ENCODE measurements at places on chromosomes 12 and 14.

DNA sequence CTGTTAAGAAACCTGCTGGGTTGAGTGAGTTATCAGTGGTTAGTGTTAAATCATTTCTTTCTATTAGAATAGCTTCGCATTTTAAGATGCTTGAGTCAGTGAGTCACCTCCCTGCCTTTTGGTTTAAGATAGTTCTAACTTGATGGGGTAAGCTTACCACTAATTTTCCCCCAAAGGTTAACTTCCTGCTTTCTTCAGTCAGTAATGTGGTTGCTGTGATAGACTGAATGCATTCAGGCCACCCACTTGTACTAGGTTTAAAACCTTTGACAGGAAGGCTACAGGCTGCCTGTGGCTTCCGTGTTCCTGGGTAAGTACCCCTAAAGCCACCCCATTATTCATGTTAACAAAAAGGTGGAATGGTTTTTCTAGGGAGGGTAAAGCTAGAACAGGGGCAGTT, 25.3 kb downstream of the CLEC2A start:
- no peak for DNase-seq

DNA sequence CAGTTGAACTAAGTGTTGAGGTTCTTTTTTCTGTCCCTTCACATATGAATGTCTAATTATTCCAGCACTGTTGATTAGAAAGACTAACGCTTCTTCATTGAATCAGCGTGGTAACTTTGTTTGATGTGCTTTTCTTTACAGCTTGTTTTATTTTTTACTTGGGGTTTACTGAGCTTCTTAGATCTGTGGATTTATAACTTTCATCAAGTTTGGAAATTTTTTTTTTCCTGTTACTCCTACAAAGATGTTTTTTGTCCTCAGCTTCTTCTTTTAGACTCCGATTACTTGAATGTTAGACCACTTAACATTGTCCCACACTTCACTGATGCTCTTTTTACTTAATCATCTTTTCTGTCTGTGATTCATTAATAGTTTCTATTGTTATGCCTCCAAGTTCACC, 31.5 kb downstream of the NTN4 start:
- no peak for DNase-seq

DNA sequence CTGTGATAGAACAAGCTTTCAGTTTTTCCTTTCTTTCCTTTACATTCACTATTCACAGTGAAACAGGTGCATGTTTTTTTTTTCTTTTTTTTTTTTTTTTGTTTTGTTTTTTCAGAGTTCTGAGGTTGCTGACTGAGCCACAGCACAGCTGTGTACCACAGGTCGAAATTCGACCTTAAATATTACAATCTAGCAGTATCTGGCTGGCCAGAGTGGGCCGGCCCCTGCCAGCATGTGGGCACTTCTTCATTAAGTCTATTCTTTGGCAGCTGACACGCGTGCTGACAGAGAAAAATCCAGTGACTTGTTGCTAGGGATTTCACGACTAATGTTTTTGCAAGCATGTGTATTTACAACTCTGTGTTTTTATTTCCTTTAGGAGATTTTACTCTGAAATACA, 33.9 kb downstream of the FBXO33 start:
- DNase-seq, result no peak

DNA sequence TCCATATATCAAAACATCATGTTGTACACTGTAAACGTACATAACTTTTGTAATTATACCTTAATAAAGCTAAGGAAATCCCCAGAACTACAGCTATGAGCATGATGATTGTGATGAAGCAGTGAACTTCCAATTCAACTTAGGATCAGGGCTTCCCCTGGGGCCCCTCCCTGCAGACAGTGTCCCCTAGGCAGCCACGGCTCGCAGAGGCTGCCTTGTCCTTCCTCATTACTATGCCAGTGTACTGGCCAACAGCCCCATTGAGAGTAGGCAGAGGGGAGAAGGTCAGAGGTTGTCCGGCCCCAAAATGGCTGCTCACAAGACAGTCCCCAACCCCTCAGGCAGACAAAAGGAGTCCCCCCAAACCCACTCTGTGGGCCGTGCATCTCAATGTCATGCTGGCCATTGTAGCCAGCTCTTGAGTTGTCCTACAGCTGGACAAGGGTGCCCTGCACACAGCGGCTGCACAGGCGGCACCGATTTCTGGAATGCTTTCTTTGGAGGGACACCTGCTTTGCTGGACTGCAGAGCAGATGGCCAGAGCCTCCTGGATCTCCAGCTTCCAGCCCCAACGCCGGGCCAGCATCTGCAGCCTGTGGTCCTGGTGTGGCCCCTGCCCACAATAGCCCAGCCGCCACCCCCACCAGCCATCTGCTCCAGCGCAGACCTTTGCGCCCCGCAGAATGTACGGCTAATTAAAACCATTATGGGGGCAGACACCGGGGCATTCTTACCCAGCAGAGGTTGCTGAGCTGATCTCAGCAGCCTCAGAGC, 46.1 kb downstream of the NIN start:
- DNase-seq, result no peak

DNA sequence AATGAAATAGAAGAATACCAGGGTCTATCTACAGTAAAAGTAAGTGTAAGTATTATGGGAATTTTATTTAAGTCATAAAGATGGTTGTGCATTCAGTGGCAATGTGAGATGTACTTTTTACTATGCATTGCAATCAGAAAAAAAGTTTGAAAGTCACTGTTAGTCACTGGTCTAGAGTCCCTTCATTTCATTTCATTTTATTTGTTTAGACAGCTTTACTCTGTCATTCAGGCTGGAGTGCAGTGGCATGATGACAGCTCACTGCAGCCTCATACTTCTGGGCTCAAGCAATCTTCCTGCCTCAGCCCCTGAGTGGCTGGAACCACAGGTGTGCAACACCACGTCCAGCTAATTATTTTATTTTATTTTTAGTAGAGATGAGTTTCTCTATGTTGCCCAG, 42.6 kb downstream of the TGFB3 start:
- DNase-seq, result no peak

- no peak for DNase-seq
Observed at GRCh38 chr12:125185311-125185739, 120.1 kb downstream of the AACS start.

DNA sequence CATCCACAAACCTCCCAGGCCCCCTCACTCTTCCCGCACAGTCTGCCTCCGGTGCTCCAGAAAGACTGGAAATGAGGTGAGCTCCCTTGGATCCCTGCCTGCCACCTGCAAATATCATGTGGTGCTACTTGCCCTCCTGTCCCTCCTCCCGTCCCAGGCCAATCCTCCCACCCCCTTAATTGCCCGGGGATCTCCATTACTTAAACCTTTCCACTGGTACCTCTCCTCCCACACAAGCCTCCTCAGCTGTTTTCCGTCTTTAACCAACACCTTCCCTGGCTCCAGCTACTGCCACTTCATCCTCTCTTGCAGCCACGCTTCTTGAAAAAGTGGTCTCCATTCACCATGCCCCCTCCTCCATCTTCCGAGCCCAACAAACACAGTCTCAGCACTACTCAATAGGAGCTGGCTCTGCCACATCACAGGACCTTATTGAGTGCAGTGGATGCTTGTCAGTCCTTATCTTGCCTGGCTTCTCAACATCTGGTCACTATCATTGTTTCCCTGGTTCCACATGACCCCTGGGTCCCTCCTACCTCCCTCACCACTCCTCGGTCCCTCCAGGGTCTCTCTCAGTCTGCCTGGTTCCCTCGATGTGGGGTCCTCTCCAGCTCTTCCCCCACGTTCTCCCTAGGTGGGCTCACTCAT, 11.5 kb downstream of the FAIM2 start:
- no peak for DNase-seq

DNA sequence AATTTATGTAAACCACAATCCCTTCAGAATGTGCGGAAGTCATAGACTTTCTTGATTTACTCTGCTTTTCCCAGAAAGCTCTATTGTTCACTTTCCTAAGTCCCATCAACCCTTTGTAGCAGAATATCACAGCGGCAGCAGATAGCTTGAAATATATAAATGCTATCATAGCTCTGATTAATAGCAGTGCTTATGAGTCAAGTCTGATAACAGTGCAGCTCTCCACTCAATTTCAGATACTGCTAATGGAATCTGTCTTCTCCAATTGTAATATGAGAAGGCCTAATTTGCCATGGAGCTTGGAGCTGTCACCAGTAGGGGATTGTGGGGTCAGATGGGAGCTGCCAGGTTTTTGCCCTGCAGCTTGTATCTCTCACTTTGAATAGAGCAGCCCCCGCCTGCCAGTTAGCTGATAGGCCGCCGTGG, 10.9 kb downstream of the TMEM260 start:
- DNase-seq, result no peak

GRCh38 chr12:77493302-77494168, 337.2 kb upstream of the NAV3 start:
- no peak for DNase-seq

DNA sequence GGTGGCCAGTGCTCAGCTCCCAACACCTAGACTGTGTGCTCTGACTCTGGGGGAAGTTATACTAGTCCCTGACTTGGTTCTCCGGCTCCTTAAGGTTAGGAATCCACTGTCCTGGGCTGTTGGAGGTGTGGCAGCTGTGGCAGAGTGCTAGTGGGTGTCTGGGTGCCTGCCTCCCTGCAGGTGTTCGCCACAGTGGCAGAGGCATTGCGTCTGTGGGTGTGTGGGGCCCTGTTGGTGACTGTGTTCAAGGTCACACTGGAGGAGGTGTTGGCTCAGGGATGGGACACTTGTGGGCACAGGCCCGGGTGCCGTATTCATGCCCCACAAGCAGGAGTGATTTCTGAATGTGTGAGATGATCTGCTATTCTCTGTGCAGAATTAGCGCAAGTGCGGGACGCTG, 467.4 kb downstream of the TMEM121 start:
- no peak for DNase-seq

DNA sequence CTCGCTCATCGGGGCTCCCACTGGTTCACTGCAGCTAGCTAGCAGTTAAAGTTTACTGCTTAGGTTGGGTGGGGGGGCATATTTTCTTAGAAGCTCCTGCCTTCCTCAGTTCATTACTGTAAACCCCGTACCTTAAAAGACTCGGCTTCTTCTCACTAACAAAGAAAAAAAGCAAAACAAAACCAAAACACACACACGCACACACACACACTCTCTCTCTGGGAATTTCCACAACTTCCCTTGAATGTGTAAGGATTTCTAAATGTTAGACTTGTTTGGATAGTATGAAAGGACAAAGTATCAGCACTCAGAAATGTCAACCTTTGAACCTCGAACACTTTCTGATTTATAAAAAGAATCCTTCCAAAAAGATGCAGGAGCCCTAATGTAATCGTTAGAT, 927 bp downstream of the PTHLH start:
- DNase-seq, result no peak

- peak; percentile 22 for DNase-seq
Observed at GRCh38 chr12:14417715-14418114, 52.2 kb downstream of the ATF7IP start.

DNA sequence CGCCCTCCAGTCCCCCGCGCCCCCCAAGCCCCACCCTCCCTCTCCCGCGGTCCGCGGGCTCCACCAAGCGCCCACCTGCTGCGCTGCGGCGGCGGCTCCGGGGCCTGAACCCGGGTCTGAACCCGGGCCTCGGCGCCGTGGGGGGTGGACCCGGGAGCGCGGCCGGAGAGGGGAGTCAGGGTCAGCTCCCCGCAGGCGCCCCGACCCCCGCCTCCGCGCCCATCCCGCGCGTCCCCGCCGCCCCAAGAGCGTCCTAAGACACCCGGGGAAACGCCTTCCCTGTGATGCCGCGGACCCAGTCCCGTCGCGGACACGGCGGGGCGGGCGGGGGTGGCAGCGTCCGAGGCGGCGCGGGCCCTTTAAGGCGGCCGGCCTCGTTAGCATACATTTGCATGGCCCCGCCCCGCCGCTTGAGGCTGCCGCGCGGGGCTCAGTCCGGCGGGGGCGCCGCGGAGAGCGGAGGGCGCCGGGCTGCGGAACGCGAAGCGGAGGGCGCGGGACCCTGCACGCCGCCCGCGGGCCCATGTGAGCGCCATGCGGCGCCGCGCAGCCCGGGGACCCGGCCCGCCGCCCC, at the start of gene MMP17:
TSS of gene MMP17 (plus strand) at position 433 of the 574 bp plus-strand sequence. CDS start at position 535, 102 bp downstream.
- DNase-seq, result no peak

GRCh38 chr12:30533558-30534265, 162.0 kb downstream of the IPO8 start:
- DNase-seq, result no peak

GRCh38 chr14:64942531-64943111, at the start of gene GPX2:
Gene GPX2 (minus strand): TSS chr14:64942745. CDS start chr14:64942726, 19 bp downstream.
- DNase-seq, result no peak

GRCh38 chr14:94562022-94562421, 780 bp downstream of the SERPINA4 start:
- no peak for DNase-seq

DNA sequence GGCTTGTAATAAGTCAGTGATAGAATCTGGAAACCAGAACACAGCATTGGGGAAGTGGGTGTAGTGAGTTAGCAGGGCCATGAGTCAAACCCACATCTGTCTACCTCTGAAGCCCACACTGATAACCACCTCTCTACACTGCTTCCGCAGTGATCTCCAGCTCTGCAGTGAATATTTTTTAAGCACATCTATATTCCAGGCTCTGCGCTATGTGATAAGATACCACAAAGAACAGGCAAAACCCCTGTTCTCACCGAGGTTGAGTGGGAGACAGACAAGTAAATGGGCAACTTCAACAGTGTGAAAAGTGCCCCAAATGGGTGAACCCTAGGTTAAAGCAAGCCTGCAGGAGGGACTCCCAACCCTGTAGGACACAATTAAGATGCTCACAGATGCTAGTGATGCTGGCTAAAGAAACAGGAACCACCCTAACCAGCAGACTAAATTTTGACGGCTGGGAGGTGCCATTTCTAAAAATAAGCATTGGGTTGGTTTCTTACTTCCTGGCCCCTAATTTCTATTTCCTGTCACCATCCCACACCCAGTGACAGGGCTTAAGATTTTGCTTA, 375.0 kb downstream of the DPF3 start:
- DNase-seq, result no peak

DNA sequence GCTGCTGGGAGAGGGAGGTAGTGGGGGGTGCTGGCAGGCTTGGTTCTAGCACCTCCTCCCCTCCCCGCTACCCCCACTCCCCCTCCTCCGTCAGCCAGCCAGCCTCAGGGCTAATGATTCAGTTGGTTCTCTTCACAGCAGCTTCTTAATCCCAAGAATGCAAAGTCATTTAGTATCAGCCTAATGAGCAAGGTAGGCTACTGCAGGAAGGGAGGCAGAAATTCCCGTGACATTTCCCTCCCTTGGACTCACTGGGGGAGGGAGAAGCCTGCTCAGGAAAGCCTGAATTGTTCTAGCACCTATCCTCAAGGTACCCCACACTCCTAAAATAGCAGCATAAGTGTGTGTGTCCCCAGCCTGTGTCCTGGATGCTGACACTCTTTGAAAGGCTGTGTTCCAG, 29.8 kb downstream of the ITPK1 start:
- no peak for DNase-seq

DNA sequence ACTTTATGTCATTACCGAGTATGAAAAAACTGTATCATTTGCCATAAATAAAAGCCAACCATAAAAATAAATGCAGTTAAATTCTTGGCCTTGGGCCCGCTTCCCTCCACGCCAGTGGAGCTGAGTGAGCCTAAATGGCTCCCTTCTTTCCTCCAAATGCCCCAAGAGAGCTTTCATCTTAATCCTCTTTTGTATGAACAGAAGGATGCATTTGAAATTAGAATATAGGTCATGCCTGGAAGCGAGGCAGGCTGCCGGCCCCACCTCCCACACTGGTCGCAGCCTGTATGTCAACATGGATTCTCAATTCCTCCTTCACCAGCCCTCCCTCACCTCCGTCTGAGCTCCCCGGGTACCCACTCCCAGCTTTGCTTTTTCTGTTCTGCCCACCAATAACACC, 245.7 kb downstream of the SLC15A4 start:
- DNase-seq, result no peak
